ENCODE measurements at places on chromosomes 7 and 10.

- DNase-seq = no peak
These were observed 11.5 kb downstream of the SPACDR start for GRCh38 chr7:100452513-100452912.

DNA sequence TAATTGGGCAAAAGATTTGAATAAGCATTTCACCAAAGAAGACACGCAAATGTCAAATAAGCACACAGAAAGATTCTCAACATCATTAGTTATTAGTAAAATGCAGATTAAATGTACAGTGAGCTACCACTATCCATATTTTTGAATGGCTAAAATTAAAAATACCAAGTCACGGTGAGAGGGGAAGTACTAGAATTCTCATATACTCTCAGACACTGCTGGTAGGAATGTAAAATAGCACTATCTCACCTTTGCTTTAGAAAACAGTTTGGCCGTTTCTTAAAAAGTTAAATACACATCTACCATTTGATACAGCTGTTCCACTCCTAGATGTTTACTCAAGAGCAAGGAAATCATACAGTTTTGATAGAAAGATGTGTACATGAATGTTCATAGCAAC is 115.8 kb upstream of the CELF2 start:
- DNase-seq = no peak

GRCh38 chr10:283916-284356 is 148.7 kb downstream of the ZMYND11 start:
- peak; percentile 53 for DNase-seq

- no peak for DNase-seq
These were observed 35.5 kb downstream of the GOT1 start for GRCh38 chr10:99394761-99395386.

DNA sequence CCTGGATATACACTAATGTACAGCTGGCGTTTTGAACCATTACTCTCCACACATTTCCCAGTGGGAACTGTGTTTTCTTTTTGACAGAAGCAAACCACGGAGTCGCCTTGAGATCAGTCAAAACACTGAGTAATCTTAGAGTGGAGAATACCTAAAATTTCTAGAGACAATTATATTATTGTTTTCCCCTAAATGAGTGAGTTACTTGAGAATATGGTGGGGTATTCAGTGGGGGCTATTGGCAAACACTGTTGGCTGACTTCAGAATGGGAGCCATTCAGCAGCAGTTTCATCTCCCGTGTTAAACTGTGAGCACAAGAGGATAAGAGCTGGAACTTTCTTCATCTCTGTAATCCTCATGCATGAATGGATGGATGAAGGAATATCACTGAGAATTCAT is 6.2 kb downstream of the IL2RA start:
- DNase-seq = no peak

DNA sequence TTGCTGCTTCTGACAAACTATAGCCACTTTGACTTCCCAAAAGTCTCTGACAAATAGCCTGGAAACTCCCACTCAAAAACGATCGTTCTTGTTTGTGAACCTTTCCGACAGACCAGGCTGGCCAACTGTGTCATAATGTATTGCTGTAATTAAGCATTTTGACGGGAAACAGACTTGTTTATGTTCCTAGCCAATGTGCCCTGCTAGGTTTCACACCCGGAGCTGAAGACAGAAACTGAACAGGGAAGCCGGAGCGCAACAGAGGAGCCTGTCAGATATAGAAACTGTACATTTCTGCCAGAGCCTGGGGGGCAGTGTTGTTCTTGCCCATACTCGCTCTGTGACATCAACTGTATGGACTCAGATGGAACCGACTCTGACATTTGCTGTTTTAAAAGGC is 55.3 kb upstream of the C7orf33 start:
- peak; percentile 24 for DNase-seq

DNA sequence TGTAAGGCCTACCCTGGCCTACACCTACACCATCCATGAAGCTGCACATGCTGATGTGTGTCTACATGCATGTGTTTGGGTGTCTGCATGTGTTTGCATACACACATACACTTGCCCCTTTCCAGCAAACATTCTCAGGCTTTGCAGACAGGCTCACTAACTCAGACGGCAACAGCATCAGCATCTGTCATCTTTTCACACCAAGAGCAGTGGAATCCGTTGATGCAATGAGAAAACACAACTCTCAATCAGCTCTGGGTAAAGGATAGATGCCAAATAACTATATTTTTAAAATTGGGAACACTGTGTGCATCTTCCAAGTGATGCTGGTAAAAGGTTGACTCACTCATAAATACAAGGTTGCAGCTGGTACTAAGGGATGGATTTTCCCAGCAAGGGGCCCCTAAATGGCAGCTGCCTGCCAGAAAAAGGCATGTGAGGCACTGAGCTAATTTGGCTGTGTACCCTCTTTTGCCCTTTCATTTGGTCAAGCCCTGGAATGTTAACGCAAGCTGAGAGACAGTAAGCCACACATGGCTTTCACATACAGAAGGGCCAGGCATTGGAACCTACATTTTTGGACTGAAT is 296.3 kb upstream of the NPSR1 start:
- DNase-seq = no peak

DNA sequence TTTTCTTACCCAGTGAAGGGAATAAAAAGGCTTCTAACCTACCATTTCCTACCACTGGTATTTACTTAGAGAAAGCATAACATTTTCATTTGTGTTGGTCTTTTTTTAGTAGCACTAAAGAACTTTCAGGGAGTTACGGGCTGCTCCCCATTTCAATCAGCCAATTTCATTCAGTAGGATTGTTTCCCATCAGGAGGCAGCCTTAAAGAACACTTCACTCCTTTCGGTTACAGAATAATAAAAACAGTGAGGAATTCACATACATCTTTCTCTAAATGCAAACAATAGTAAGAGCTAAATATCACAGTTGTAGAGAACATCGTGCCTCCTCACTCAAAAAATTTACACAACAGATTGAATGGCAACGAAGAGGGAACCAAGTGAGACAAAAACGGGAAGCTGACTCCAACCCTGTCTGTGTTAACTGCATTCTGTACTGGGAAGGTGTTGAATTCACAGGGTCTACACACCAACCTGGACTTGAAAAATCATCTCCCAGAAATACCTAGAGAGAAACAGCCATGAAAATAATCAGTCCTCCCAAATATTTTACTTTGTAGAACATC is 55.5 kb upstream of the ABLIM1 start:
- no peak for DNase-seq

GRCh38 chr10:18822156-18822555 is 162.9 kb downstream of the ARL5B start:
- no peak for DNase-seq

GRCh38 chr10:71799608-71800453 is 26.5 kb upstream of the VSIR start:
- no peak for DNase-seq

DNA sequence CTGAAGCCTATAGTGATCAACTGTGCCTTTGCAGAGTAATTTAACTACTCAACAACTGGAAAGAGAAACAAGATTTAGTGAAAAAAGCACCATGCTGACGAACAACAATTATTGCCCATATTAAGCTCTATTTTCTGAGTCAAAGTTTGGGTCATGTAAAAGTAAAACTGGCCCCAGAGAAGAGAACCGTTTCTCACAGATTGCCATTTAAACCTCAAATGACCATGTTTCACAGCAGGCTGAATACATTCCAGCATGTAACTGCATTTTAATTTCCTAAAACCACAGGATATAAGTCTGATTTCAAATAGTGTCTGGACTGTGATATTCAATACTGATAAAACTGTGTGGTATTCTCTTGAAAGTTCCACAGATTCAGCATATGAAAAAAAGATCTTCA is 140.7 kb downstream of the ATE1 start:
- no peak for DNase-seq

DNA sequence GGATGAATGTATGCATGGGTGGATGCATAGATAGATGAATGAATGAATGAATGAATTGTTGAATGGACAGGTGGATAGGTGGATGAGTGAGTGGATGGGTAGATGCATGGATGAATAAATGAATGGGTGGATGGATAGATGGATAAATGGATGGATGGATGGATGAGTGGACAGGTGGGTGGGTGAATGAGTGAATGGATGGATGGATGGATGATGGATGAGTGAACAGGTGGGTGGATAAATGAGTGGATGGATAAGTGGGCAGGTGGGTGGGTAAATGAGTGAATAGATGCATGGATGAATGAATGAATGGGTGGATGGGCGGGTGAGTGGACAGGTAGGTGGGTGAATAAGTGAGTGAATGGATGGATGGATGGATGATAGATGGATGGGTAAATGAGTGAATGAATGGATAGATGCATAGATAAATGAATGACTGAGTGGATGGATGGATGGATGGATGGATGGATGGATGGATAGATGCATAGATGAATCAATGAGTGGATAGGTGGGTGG is 72.6 kb downstream of the MYL10 start:
- DNase-seq = no peak

GRCh38 chr7:69358163-69358821 is 240.0 kb upstream of the AUTS2 start:
- no peak for DNase-seq

DNA sequence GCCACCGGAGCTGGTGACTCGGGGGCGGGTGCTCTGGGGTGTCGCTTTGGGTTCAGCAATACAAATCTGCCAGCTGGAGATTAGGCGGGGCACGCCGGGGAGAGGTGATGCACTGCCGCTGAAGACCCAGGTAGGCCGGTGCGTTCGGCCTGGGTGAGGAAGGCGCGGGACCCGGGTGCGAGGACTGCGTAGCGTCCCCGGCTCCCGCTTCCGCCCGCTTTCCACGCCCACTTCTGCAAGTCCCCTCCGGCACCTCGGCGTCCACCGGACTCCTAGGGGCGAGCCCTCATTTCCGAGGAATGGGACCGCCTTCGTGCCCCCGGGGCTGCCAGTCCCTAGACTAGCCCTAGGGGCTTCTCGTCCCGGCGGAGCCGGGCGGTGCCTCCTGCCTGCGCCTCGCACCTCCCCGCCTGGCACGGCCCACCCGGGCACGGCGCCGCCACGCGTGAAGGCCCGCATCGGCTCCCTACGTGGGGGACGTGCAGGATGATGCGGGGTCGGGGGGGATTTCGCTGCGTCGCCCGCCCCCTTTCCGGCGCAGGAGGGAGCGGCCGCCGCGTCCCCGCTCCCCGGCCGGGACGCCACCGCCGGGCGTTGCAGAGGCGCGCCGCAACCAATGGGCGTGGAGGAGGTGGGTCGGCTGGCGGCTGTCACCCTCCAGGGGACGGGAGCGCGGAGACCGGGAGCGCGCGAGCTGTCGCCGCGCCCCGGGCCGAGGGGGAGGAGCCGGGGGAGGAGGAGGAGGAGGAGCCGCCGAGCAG is 40.0 kb downstream of the HK1 start:
- DNase-seq = peak; percentile 84

DNA sequence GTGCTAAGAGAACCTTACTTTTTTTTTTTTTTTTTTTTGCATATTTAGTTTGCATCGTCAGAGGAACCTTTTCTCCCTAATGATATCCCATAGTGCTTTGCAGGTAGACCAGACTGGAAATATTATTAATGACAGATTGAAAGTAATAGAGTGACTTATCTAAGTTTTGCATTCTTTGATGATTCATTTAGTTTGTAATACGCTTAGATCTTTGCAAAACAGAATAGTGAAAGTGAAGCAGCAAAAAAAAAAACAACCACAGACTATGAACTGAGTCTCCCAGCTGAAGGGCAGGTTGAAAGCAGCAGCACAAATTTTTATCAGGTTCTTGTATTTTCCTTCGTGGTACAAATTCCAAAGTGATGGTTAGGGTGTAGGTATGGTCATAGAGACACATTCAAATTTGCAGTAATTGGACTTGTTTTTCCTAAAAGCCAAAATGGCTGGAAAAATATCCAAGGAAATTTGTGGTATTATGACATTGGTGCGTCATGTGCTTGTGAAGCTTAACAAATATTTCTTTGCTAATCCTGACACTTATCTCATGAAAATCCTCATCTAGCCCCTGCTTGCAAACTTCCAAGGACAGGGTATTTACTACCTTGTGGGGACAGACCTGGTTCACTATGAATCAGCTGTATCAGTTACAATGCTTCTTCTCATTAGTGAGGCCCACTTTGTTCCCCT is 81.8 kb upstream of the CREB5 start:
- no peak for DNase-seq

GRCh38 chr10:53719658-53720057 is 947.1 kb upstream of the MBL2 start:
- no peak for DNase-seq

DNA sequence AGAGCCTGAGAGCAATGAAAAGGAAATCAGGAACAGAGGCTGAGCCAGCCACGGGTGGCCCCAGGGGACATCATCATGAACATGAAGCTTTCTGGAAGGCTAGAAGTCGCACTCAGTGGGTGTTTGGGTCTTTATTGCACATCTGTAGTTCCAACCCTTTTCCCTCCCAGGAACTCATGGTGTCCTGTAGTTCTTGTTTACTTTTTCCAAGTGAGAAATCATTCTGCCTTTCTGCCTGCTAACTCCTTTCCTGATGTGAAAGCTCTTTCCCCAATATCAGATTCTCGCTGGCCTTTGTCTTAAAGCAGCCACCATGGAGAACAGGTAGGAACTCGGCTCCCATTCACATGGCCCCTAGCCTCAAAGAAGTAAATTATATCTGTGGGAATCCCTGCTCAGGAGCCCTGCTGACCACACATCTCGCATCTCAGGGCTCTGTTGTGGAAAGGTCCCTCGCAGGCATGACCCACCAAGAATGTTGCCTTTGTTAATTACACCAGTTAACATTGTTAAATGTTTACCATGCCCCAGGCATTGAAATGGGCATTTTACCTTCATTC is 542.7 kb downstream of the TNS3 start:
- DNase-seq = no peak

DNA sequence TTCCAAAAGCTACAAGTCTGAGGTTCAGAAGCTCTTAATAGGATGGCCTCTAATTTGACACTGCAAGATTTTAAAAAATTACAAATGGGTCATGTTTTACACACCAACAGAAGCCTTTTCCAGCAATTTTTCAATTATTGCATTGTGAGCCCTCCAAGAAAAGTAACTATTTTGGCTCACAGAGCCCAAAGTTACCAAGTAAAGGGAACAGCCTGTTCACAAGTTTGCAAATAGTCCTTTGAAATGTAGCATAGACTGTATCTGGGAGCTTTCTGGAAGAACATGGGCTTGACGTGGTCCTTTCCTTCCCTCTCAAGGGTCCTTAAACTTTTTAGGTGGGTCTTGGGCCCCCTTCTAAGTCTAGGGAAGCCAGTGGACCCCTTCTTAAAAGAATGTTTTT is 1.3 kb upstream of the GDF10 start:
- DNase-seq = no peak

Measured in stimulated activated CD4-positive, alpha-beta T cell treated with anti-CD3 and anti-CD28 coated beads, Interleukin-12 subunit alpha, Interleukin-12 subunit beta, amount 100 ng/mL, for 48 hours (primary cell).